ENCODE measurements at places on chromosomes 6 and 20. TPM values are rescaled to one million over a fixed set of nuclear protein-coding genes. Genes with fewer than 3 reads are reported as not detected.

Gene NRM
- polyA plus RNA-seq = 4.1 TPM

Gene CAGE1
- polyA plus RNA-seq = 0.08 TPM

Gene METTL24
- 0.04 TPM for polyA plus RNA-seq

Gene OTOR
- polyA plus RNA-seq = not detected

Gene PET117
- 18.0 TPM for polyA plus RNA-seq

Gene BEND6
- polyA plus RNA-seq = 0.60 TPM

Gene PHACTR1
- polyA plus RNA-seq = 0.55 TPM

Gene C4B
- 2.6 TPM for polyA plus RNA-seq

Gene MRAP2
- polyA plus RNA-seq = 0.42 TPM

Gene CNKSR3
- 2.8 TPM for polyA plus RNA-seq

Gene SLC52A3
- polyA plus RNA-seq = 0.32 TPM

Measured in psoas muscle (tissue), 8 donors.